Activated naive CD4-positive, alpha-beta T cell treated with Interleukin-2 at 50 U/mL for 16 hours (primary cell): ENCODE measurements at places on chromosomes 11 and 22.

DNA sequence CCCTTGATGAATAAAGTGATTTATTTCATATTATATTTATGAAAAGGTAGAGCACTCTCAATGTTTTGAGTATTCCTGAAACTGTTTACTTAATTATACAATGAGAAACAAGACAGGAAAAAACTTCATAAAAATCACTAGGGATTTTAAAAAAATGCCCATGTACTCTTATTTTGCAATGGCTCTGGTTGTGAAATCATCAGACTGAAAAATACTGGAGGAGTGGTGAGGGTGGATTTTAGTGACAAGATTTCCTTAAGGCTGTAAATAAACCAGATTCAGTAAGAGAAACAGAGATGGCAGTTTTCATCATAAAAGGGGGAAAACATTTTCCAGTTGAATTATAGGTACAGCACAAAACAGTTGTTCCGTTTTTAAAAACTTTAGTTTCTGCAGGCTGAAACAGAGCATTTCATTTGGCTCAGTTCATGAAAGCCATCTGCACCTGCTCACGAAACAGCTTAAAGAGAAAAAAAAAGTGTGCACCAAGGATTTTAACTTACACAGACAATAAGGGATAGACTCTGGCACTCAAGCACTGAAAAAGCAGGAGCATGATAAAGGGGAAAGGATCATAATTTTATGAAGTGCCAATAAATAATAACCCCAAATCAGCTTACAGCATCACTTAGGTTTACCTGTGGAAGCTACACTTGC, 100.7 kb downstream of the MAML2 start:
- no peak for DNase-seq

- DNase-seq: no peak
These were observed 247.1 kb downstream of the MIAT start for GRCh38 chr22:26904483-26904882.

DNA sequence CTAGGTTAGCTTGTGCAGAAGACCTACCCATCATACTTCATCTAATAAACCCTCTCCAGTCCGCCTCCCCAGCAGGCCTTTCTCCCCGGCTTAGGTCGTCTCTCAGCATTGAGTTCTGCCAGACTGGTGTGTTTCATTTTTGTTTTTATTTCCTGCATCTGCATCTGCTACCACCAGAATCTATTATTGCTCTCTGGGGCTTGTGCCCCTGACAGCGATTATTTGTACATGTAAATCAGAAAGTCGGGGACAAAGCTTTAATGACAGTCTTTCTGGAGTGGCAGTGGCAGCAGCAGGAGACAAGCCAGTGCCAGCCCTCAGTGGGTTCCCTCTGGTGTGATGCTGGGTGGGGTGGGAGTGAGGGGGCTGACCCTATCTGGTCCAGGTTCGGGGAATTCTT, 127.5 kb downstream of the PKNOX2 start:
- no peak for DNase-seq

DNA sequence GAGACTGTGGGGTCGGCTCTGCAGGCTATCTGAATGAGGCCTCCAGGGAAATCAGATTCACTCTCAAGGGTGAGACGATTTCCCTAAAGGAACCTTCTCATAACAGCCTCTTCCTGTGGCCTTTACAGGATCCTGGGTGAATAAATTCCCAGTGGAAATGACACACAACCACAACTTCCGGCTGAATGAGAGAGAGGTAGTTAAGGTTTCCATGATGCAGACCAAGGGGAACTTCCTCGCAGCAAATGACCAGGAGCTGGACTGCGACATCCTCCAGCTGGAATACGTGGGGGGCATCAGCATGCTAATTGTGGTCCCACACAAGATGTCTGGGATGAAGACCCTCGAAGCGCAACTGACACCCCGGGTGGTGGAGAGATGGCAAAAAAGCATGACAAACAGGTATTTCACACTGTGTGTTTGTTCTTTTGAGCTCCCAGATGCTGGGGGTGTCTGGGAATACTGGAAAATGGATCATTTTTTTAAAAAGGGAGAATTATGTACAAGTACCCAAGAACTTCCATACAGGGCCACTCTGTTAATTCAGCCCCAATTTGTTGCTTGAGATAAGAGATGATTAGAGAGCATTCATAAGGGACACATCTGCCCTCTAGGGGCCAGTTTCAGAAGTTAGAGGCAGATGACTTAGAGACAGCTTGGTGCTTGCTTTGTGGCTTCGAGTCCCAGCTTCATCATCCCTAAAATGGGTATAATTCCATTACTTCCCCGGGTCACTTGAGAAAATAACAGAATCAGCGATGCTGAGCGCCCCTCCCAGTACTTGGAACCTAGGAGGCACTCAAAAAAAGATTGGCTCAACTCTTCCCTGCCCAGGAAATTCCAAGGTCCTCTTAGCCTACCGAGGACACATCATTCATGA, 10.2 kb downstream of the SERPIND1 start:
- peak; percentile 40 for DNase-seq

- no peak for DNase-seq
These were observed 144.0 kb downstream of the FBXO7 start for GRCh38 chr22:32618441-32619140.

- DNase-seq: no peak
These were observed 330.3 kb upstream of the PITPNB start for GRCh38 chr22:28249402-28249801.

- no peak for DNase-seq
These were observed 752.9 kb downstream of the CNTN5 start for GRCh38 chr11:99773646-99774045.

DNA sequence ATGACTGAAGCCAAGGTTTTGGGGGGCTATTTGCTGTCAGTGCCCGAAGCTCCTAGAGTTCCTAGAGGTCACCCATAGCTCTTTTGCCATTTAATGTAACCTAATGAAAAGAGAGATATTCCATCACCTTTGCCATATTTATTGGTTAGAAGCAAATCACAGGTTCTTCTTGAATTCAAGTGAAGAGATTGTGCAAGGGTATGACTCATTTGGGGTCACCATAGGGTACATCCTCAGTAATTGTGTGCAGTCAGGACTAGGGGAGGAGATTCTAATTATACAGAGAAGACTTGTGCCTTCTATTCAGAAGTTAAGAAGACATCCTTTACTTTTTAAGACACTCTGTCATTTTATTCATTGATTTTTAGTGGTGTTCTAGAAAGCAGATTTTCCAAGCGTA, 6.9 kb upstream of the PRAME start:
- no peak for DNase-seq

- no peak for DNase-seq
These were observed 10.3 kb downstream of the APOBEC3A start for GRCh38 chr22:38967451-38968450.

DNA sequence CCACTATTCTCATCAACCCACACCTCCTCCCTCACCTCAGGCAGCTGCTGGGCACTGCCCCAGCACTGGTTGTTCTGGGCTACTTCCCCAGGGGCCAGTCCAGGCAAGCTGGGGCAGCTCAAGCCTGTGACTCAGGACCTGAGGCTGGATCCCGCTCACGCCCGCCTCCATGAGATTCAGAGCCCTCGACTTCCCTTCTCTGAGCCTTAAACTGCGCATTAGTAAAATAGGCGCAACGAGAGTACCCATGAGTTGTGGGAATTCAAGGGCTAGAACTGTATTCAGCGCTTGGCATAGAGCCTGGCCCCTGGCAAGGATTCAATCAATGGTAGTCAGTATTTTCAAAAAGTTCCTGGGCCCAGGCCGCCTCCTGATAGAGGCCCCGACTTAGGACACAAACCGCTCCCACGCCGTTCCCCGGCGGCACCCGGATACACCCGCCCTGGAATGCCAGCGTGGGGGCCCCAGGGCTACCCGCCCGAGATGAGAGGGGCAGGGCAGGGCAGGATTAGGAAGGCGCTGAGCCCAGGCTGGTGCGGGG, 723 bp upstream of the CD82 start:
- DNase-seq: no peak

DNA sequence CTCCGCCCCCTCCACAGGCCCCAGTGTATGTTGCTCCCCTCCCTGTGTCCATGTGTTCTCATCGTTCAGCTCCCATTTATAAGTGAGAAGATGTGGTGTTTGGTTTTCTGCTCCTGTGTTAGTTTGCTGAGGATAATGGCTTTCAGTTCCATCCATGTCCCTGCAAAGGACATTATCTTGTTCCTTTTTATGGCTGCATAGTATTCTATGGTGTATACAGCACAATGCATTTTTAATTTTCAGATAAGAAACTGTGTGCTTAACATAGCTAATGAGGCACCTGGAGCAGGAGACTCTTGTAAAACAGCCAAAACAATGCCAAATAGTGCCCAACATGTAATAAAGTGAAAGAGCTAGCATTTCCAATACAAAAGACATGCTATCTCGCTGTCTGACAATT, 21.8 kb downstream of the ALG9 start:
- DNase-seq: no peak

- DNase-seq: no peak
These were observed 32.5 kb upstream of the FZD4 start for GRCh38 chr11:86987679-86988078.

DNA sequence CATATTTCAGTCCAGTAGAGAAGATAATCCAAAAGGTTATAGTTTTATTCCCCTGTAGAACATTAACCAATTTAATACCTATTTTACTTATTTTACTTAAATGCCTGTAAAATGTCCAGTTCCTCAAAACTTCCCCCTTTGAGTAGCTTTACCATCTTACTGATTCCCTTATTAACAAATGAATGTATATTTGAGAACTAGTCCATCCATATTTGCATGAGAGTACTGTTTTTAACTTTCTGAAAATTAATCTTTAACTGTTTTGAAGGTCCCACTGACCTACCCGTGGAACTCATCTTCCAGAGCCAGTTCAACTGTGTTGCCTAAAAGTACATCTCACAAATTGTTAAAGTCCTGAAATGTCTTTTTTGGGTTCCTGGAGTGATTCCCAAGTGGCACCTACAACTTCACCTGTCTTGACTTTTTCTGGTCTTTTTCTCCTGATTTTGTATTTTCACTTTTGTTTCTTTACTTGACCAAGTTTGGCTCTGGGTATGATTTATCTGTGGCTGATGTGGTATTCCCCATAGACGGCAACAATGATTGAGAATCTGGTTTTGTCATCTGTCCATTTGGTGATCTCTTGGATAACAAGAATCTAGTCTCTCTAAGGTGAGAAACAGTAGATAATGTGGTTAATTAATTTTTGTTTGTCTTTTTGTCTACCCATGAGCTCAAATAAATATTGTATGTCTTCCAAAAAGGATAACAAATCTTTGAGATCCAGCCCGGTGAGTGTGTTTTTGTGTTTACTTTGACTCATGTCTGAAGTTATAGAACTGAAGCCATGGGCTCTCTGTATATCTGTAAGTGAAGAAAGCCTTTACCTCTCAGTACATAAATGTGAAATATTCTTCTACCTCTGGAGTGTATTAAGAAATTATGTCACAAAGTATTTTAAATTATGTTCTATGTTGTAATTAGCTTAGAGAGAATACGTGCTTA, 174.2 kb downstream of the ETS1 start:
- no peak for DNase-seq

- DNase-seq: no peak
These were observed 47.9 kb upstream of the DDI1 start for GRCh38 chr11:103988595-103988969.

DNA sequence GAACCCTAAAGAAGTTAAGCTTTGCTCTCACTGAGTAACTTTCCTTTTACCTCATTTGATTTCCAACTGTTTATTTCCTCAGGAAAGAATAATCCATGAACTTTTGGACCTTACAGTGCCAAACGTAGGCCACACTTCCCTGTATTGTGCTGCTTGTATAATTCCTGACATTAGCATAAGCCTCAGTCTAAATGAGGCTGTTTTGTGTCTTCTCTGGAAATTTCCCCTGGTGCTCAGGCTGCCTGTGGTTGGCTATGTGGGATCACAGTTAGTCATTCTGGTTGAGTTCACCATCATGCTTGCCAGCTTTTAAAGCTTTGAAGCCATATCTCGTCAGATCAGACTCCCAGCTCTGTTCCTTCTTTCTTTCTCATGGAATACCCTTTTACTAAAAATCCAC, 107.0 kb downstream of the FAM76B start:
- DNase-seq: peak; percentile 25
